ENCODE measurements at places on chromosomes 1 and 21. TPM values are rescaled to one million over a fixed set of nuclear protein-coding genes. Genes with fewer than 3 reads are reported as not detected.

DNA sequence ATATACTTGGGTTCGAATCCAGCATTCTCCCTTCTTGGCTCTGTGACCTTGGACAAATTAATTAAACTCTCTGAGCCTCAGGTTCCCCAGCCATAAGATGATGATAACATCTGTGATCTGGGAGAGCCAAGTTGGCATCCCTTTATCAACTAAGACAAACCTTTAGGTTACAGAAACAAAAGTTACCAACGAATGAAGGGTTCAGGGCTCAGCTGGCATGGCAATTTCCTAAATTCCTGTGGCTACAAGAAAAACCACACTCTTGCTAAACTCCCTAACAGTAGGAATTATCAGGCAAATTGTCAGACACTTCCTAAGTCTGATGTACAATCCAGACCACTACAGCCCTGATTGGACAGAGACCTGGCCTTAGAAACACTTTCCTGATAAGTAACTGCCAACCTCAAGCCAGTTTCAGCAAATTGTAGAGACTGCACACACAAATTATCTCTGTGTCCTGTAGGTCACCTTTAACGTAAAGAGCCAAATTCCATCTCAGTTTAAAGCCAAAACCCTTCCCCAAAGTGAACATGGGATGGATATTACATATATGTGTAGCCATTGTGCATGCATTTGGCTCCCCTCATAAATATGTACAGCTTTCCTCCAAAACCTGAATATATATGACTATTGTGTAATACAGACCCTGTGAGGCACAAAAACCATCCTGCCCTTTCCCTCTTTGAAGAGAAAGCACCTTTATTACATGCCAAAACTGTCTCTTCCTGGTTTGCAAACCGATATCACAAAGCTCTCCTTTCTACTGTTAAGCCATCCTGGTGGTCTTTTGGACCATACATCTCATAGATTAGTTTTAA is 39.5 kb upstream of the EDARADD start:
- no peak overlapping the region for H3K27ac ChIP-seq
- no peaks in the 10 kb centered on the region for H3K36me3 ChIP-seq
- no peaks in the 10 kb centered on the region for H3K27me3 ChIP-seq
- H3K4me3 ChIP-seq = no peak overlapping the region
- no peak for DNase-seq

DNA sequence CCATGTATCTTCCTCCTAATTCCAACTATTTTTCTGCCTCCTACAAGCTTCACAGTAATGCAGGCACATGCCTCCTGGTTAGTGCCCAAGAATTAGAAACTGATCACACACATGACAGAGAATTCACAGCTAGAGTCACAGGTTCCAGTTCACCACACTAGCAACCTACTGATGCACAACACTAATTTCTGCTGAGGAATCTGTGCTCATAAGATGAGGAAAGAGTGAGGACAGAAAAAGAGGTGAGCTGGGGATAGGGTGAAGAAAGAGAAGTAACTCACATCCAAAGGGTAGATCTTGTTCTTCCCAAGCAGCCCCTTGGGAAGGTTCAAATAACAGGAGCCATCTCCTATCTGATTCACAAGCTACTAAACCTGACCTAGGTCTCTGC is 61.3 kb downstream of the PUM1 start:
- DNase-seq = no peak
- H3K36me3 ChIP-seq = peaks cover 11% of the 10 kb centered on the region
- H3K27ac ChIP-seq = no peak overlapping the region
- H3K27me3 ChIP-seq = no peaks in the 10 kb centered on the region

GRCh38 chr1:8456308-8456912 is 138.5 kb downstream of the SLC45A1 start:
- peak overlapping the region; percentile 55 for H3K27ac ChIP-seq
- H3K27me3 ChIP-seq = no peaks in the 10 kb centered on the region
- DNase-seq = peak; percentile 80
- H3K4me1 ChIP-seq = peaks cover 31% of the 10 kb centered on the region
- no peaks in the 10 kb centered on the region for H3K36me3 ChIP-seq
- H3K4me3 ChIP-seq = no peak overlapping the region

- no peak for DNase-seq
- H3K27ac ChIP-seq = no peak overlapping the region
- H3K36me3 ChIP-seq = no peaks in the 10 kb centered on the region
- H3K4me3 ChIP-seq = no peak overlapping the region
- no peaks in the 10 kb centered on the region for H3K4me1 ChIP-seq
Measured at GRCh38 chr1:77375990-77376389, 94.2 kb downstream of the AK5 start.

DNA sequence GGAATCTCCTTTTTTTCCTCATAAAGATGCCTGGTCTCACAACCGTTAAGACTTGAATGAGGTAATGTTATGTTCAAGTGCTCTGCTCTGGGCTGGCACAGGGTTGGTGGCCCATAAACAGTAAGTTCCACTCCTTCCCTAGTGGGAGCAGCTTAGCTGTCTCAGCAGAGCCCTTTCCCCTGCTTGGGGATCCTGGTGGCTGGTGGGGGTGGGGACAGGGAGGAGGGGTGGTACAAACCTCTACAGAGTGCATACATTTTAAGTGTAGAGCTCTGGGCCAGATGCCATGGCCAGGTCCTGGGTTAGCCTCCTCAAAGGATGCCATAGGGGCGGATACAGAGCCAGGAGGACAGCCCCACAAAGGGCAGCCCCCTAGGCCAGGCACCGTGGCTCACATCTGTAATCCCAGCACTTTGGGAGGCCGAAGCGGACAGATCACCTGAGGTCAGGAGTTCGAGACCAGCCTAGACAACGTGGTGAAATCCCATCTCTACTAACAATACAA is 20.7 kb upstream of the PADI1 start:
- H3K4me1 ChIP-seq = no peaks in the 10 kb centered on the region
- H3K36me3 ChIP-seq = no peaks in the 10 kb centered on the region
- H3K27ac ChIP-seq = no peak overlapping the region
- no peak for DNase-seq

DNA sequence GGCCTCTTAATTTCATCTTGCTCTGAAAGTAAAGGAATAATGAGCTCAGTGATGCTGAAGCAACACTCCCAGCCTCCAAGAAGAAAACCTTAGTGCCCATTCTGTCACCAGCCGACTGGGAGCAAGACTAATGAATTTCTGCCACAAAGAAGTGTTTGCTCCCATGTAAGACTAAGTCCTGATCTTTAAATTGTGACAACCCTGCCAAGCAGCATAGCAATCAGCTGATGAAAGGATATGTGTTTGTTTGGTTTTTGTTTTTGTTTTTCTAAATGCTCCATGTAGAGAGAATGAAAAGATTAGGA is 113.7 kb upstream of the PALMD start:
- no peak overlapping the region for H3K4me3 ChIP-seq
- H3K36me3 ChIP-seq = no peaks in the 10 kb centered on the region
- no peak for DNase-seq
- no peaks in the 10 kb centered on the region for H3K27me3 ChIP-seq
- H3K27ac ChIP-seq = no peak overlapping the region
- H3K4me1 ChIP-seq = no peaks in the 10 kb centered on the region

The DDAH1 gene
- 48.3 TPM for total RNA-seq

- no peak overlapping the region for H3K4me3 ChIP-seq
- H3K27ac ChIP-seq = no peak overlapping the region
- no peaks in the 10 kb centered on the region for H3K27me3 ChIP-seq
- H3K36me3 ChIP-seq = no peaks in the 10 kb centered on the region
- no peaks in the 10 kb centered on the region for H3K4me1 ChIP-seq
Measured at GRCh38 chr1:54681358-54681757, 34.3 kb upstream of the TTC4 start.

- no peaks in the 10 kb centered on the region for H3K27me3 ChIP-seq
Measured at GRCh38 chr1:225739542-225740107, 38.0 kb upstream of the SRP9 start.

GRCh38 chr1:171922999-171923398 is 81.7 kb downstream of the DNM3 start:
- no peaks in the 10 kb centered on the region for H3K36me3 ChIP-seq
- H3K27ac ChIP-seq = no peak overlapping the region
- no peak for DNase-seq
- no peak overlapping the region for H3K4me3 ChIP-seq
- no peaks in the 10 kb centered on the region for H3K4me1 ChIP-seq

GRCh38 chr1:119462964-119463363 is 44.0 kb upstream of the HSD3B1 start:
- no peaks in the 10 kb centered on the region for H3K36me3 ChIP-seq
- H3K27me3 ChIP-seq = no peaks in the 10 kb centered on the region
- DNase-seq = no peak
- H3K4me3 ChIP-seq = no peak overlapping the region
- peaks cover 13% of the 10 kb centered on the region for H3K4me1 ChIP-seq

The FNDC10 gene
- total RNA-seq = 12.8 TPM

- H3K4me1 ChIP-seq = peaks cover 32% of the 10 kb centered on the region
- no peaks in the 10 kb centered on the region for H3K27me3 ChIP-seq
- no peak overlapping the region for H3K27ac ChIP-seq
Measured at GRCh38 chr1:66284746-66285145, 249.2 kb upstream of the SGIP1 start.

The ERO1B gene
- 15.3 TPM for total RNA-seq

GRCh38 chr1:41101950-41102607 is 80.6 kb upstream of the SLFNL1 start:
- no peaks in the 10 kb centered on the region for H3K4me1 ChIP-seq
- H3K36me3 ChIP-seq = no peaks in the 10 kb centered on the region
- H3K4me3 ChIP-seq = no peak overlapping the region
- no peak overlapping the region for H3K27ac ChIP-seq
- peak; percentile 96 for DNase-seq

GRCh38 chr1:117575586-117576225 is 30.1 kb upstream of the TENT5C start:
- H3K27me3 ChIP-seq = no peaks in the 10 kb centered on the region
- no peak for DNase-seq
- no peak overlapping the region for H3K4me3 ChIP-seq
- no peak overlapping the region for H3K27ac ChIP-seq
- H3K4me1 ChIP-seq = no peaks in the 10 kb centered on the region
- no peaks in the 10 kb centered on the region for H3K36me3 ChIP-seq

DNA sequence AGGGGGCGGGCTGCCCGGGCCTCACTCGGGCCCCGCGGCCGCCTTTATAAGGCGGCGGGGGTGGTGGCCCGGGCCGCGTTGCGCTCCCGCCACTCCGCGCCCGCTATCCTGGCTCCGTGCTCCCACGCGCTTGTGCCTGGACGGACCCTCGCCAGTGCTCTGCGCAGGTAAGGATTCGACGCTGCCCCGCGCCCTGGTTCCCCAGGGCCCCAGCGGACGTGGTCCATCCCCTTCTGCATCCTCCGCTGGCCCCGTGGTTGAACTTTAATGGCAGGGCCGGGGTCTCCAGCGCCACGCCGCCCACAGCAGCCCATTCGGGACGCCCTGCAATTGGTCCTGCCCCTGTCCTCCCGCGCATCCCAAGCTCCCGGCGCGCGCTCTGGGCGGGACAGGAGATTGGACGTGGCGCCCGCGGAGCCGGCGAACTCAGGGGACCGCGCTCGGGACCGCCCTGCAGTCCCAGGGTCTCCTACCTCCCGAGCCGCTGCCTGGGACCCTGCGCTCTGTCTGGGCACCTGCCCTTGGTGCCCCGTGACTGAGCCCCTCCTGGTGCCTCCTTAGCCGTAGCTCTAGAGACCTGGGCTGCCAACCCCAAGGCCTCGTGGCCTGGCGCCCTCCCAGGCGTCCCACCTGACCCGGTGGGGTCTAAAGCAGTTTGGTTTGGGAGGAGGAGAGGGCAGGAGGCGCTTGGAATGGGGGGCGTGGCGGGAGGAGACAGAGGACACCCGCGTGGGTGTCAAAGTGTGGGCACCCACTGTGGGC is at the start of gene ALPL:
Gene ALPL, plus strand, starts transcription at position 73 of the 762 bp plus-strand sequence. CDS start 44,659 bp downstream, outside the sequence.
- no peak within 1 kb of the TSS for H3K27ac ChIP-seq
- no peak for DNase-seq
- H3K27me3 ChIP-seq = no peaks in the 10 kb centered on the region
- H3K4me1 ChIP-seq = peaks cover 6% of the 10 kb centered on the region
- H3K36me3 ChIP-seq = no peaks in the 10 kb centered on the region
- peak within 1 kb of the TSS; percentile 49 for H3K4me3 ChIP-seq

- H3K4me3 ChIP-seq = no peak overlapping the region
- no peaks in the 10 kb centered on the region for H3K4me1 ChIP-seq
- H3K27me3 ChIP-seq = no peaks in the 10 kb centered on the region
- no peak overlapping the region for H3K27ac ChIP-seq
- DNase-seq = no peak
Measured at GRCh38 chr1:221816899-221817298, 75.0 kb upstream of the DUSP10 start.

DNA sequence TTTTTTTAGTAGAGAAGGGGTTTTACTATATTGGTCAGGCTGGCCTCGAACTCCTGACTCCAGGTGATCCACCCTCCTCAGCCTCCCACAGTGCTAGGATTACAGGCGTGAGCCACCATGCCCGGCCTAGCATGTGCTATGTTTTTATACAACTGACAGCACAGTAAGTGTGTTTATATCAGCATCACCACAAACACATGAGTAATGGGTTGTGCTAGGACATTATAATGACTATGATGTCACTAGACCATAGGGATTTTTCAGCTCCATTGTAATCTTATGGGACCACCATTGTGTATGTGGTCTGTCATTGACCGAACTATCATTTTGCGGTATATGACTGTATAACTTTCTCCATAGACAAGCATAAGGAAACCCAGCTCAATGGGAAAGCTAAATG is 6.3 kb downstream of the LEFTY2 start:
- H3K4me1 ChIP-seq = no peaks in the 10 kb centered on the region
- H3K27ac ChIP-seq = no peak overlapping the region
- H3K36me3 ChIP-seq = no peaks in the 10 kb centered on the region
- no peak overlapping the region for H3K4me3 ChIP-seq

DNA sequence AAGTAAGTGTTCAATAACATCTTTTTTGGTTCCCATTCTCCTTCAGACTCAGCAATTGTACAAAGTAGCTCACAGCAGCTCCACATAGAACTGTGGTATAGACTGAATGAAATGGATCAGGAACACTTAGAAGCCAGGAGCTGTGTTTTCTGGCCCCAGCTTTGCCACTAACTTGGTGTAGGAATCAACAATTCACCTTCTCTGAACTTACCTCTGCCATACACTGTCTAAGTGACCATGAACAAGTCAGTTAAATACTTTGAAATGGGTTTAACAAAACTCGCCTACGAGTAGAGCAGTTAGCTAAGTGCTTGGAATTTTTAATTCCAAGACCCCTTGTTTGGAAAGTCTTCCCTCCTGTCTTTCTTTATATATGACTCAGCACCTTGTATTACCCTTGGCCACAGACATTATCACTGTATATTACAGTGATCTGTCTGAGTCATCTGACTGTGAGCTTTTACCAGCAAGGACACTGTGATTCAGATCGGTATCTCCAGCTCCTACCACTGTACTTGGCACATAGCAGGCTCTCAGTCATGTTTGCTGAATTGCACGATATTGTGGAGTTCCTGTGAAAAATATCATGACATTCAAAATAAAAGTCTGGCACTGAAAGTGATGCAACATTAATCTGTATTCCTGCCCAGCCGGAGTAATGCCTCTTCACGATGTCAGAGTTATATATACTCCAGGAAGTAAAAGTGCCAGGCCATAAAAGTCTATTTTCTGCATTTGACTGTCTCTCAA is 101.7 kb upstream of the BEND5 start:
- no peak overlapping the region for H3K4me3 ChIP-seq
- peak; percentile 18 for DNase-seq
- H3K36me3 ChIP-seq = no peaks in the 10 kb centered on the region
- H3K27me3 ChIP-seq = no peaks in the 10 kb centered on the region
- H3K27ac ChIP-seq = no peak overlapping the region

GRCh38 chr1:161031874-161032273 is 6.9 kb downstream of the TSTD1 start:
- no peaks in the 10 kb centered on the region for H3K4me1 ChIP-seq
- no peak for DNase-seq
- no peaks in the 10 kb centered on the region for H3K36me3 ChIP-seq
- H3K27me3 ChIP-seq = no peaks in the 10 kb centered on the region

The FASLG gene
- total RNA-seq = not detected

- peaks cover 6% of the 10 kb centered on the region for H3K36me3 ChIP-seq
- H3K4me3 ChIP-seq = peak within 1 kb of the TSS; percentile 90
- peak; percentile 94 for DNase-seq
- peak within 1 kb of the TSS; percentile 82 for H3K27ac ChIP-seq
- H3K27me3 ChIP-seq = no peaks in the 10 kb centered on the region
- H3K4me1 ChIP-seq = no peaks in the 10 kb centered on the region
Measured at GRCh38 chr1:179081687-179082332, at the start of gene TOR3A. TSS of gene TOR3A (plus strand) at chr1:179082070. CDS start at chr1:179082129, 59 bp downstream.
